ENCODE measurements at places on chromosomes 1 and 21.
A peak's percentile ranks its signal among the peaks of the same experiment; 100 is the strongest.

GRCh38 chr1:44049839-44050238 lies 18.6 kb upstream of the SLC6A9 start:
- DNase-seq: no peak

GRCh38 chr1:77438236-77438913 lies 156.6 kb downstream of the AK5 start:
- no peak for DNase-seq

DNA sequence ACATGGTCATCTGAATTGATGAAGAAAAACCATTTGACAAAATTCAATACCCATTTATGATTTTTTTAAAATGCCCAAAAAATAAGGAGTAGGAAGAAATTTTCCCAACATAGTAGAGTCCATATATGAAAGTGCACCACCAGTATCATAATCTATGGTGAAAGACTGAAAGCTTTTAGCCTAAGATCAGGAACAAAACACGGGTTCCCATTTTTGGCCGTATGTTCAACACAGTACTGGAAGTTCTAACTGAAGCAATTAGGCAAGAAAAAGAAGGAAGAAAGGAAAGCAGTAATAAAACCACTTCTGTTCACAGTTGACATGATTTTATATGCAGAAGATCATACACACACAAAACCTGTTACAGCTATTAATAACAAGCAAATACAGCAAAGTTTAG lies 227.8 kb upstream of the RAB4A start:
- DNase-seq: no peak

DNA sequence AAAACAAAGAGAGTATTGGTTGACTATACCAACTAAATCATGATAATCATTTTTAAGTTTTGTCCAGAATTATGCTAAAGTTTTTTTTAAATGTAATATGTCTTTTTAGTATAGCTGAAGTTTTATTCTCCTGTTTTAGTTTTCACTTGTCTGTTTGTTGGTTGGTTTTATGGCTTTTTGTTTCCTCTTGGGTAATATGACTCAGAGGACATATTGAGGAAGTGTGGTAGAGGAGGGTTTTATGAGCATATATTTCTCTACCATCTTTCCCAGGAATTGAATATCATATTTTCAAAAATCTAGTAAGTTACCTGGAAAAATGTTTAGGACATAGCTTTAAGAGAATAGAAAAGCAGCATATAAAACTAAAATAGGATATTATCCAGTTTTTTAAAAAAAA lies 68.6 kb upstream of the MCOLN3 start:
- no peak for DNase-seq

DNA sequence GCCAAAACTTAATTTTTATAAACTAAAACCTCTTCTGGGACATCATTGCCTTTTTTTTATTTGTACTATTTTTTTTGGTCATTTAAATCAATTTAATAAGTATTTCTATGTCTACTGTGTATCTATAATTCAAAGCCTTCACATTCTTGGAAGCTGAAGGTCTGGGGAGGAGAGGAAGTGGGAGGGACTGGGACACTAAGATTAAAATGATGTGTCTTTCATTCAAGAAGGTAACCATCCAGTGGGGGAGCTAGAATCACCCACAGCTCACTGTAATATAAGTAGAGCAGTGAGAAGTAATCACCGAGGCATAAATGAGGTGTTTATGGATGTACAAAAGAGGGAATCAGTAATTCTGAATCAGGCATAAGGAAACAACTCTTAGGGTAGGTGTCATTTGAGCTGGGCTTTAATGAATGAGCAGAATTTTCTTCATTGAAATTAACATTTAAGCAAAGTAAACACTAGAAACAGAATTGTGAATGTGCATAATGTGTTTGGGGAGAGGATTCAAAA lies 52.8 kb downstream of the PTGER3 start:
- no peak for DNase-seq

DNA sequence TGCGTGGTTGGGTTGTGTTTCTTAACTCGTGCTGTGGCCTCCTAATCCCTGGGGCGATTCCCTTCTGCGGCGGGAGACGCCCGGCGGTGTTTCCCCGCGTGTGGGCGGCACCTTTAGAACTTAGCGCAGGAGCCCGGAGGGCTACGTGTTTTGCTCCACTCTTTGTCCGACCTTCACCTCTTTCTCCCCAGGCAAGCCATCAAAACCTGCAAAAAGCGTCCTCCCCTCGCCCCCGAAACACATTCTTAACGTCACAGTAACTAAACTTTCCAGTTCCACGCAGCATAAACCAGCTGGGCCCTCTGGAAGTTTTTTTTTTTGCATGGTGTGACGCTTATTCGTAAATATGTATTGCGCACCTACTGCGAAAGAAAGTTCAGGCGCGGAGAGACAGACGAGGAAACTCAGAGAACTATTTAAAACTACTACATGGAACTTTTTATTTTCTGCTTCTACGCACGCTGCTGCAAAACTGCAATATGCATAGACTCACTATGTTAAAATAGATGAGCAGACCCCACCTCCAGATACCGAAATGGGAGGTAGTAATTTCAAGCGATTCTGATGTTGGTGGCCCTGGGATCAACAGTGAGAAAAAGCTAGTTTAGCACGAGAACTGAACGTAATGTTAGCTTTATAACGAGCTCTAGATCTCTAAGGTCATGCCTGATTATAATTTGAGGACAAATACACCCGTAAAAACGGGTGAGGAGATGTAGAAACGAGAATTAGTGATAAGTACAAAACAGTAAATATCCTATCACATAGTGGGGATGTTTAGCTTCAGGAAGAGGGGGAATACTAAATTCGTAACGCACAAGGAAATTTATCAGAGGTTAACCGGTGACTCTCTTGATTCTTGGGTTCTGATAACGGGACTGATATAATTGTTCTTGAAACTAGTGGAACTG lies 920 bp downstream of the MTR start:
- no peak for DNase-seq

GRCh38 chr1:25019337-25020172 lies 89.5 kb upstream of the RUNX3 start:
- no peak for DNase-seq

DNA sequence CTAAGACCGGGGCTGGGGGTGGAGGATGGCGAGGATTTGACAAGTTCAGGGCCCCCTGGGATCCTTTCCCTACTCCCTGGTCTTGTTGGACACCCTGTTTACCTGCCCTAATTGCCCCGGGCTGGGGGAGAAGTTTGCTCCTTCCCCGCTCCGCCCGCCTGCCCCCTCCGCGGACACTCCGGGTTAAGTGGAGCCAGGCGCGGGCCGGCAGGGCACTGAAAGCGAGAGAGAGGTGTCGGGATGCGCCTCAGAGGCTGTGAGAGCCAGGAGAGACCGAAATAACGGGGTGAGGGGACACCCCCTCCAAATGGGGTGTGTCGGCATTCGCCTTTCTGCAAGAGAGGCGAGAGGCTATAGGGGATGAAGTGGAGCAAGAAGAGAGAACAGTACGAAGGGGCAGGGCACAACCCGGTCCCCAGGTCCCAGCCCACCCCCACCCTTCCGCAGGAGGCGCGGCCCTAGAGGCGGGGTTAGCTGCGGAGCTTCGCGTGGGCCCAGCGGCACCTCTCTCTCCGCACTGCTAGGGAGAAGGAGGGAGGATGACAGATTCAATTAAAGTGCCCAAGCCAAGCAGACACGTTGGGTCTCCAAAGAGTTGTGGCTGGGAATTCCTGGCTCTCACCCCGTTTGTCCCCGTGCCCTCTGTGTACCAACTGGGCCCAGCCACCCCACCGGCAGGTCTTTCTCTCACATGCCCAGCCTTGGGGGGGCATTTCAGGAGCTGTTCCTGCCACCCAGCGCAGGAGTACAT lies 3.8 kb downstream of the EFNA3 start:
- peak; percentile 59 for DNase-seq

DNA sequence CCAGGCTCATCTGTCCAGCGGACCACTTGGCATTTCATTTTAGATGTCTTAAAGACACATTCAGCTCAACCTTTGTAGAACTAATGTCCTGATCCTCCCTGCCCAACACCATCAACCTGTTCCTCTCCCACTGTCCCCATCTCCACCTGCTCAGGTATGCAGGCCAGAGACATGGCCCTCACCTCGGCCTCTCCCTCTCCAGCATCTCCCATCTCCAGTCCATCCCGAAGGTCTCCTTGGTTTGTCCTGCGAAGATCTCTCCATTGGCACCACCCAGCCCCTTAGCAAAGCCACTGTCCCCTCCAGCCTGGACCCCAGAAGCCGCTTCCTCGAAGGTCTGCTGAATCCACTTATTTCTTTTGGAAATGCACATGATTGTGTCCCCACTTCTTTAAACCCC lies 20.9 kb upstream of the KCNC4 start:
- DNase-seq: no peak

GRCh38 chr1:65260851-65261473 lies 48.4 kb upstream of the DNAJC6 start:
- DNase-seq: no peak

- peak; percentile 41 for DNase-seq
Observed at GRCh38 chr21:45074818-45075595, 627 bp downstream of the ADARB1 start.

DNA sequence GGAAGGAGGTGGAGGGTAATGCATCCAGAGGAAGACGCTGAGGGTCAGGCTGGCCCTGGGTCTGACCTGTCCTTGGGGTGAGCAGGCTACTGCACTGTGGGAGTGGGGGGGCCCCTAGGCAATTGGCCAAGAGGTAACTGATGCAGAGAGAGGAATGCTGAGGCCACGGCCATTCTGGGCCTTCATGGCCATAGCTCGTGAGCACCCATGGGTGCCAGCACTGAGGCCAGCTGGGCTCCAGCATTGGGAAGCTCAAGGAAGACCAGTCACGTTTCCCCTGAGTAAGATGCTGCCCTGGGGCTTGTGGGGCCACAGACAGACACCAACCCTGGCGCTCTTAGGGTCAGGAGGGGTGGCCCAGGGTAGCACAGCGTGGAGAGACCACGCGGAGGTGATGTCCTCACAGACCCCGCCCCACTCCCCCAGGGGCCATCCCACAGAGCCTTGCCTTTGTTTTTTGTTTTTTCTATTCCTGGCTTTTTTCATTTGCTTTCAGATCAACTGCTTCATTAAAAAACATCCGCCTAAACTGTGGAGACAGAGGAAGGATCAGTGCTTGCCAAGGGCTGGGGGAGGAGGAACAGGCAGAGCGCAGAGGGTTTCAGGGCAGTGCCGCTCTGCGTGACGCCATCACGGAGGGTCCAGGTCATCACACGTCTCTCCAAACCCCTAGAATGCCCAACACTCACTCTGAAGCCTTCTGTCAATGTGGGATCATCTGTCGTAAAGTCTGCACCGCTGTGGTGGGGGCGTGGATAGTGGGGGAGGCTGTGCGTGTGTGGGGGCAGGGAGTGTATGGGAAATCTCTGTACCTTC lies 61.1 kb downstream of the SIK1 start:
- DNase-seq: no peak

GRCh38 chr1:3611170-3612019 lies at the start of gene MEGF6:
TSS of gene MEGF6 (minus strand) at chr1:3611508. CDS start at chr1:3611268, 240 bp downstream.
- DNase-seq: peak; percentile 67

DNA sequence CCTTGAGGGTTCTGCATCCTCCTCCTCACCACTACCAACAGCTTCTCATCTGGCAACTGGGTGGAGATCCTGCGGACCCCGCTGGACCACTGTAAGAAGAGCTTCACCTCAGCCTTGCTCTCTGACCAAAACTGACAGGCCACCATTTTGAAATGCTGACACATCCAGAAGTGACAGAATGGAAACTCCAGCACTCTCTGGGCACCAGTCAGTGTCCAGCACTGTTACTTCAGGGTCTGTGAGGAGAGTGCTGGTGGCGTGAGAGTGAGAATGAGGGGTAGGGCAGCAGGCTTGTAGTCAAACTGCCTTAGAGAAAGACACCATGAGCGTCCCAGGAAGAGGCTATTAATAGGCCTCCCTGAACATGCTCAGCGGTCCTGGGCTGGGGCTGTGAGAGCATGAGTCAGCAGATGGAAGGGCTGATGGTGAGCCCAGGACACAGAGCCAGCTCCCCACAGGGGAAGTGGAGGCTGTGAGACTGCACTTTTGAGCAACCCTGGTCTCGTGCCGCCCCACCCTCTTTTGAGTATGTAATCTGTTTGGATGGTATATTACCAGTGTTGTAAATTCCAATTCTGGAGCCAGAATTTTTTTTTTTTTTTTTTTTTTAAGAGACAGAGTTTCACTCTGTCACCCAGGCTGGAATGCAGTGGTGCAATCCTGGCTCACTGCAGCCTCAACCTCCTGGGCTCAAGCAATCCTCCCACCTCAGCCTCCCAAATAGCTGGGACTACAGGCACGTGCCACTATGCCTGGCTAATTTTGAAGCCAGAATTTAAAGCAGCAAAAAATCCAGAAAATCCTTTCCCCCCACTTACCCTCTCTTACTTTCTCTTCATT lies 34.4 kb upstream of the SLC30A1 start:
- DNase-seq: no peak

- DNase-seq: no peak
Observed at GRCh38 chr1:212218911-212219310, 66.3 kb upstream of the PPP2R5A start.

GRCh38 chr1:206050655-206051235 lies 2.2 kb upstream of the RHEX start:
- peak; percentile 66 for DNase-seq

- no peak for DNase-seq
Observed at GRCh38 chr1:48571303-48571987, 99.4 kb upstream of the SPATA6 start.

DNA sequence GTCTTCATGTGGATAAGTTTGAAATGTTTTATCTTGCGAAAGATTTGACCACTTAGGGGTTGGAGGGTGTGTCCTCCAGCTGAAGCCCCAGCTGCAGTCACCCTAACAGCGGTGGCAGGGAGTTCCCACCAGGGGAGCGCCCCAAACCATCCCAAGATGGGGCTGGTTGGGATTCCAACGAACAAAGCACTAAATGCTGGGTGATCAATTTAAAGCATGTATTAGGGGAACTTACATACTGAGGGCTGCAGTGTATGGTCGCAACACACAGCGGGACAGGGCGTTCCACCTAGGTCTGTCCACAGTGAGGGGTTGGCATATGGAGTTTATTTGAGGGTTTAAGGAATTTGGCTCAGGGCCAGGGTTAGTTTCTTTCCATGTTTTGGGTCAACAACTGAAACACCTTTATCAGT lies 26.3 kb downstream of the SLC37A1 start:
- no peak for DNase-seq

DNA sequence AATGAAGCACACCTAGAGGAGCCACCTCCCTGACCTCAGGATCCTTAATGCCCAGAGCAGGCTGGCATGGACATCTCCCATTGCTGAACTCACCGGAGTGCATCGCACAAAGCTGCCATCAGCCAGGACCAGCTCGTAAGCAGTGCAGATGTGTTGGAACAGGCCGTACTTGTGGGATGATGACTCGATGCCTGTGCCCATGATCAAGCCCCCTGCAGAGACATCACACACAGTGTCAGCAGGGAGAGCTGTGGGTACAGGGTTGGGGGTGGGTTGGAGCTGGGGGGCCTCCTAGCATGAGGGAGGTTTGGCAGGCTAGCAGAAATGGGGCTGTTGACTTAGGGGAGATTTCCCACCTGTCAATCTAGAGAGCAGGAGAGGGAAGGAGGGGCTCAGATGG lies 12.0 kb downstream of the DHCR24 start:
- no peak for DNase-seq

- DNase-seq: no peak
Observed at GRCh38 chr1:116172666-116173065, 61.5 kb downstream of the MAB21L3 start.

DNA sequence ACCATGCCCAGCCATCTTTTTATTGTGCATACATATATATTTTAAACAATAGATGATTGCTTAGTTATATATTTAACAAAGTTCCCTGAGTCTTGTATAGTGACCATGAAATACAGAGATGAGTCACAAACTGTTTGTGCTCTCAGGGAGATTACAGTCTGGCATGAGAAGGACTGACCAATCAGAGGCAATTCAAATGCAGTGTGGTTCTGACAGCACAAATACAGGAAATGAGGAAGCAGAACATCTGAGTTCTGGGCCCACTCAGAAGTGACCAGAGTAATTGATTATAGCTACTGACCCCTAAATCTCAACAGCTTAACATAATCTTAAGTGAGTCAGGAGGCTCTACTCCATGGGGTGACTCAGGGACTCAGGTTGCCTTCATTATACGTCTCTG lies 534.5 kb downstream of the OMA1 start:
- DNase-seq: no peak

Measured in activated naive CD4-positive, alpha-beta T cell treated with anti-CD3 and anti-CD28 coated beads, Interleukin-2, amount 10 ng/mL, durations not matched to agents 7 days and 5 days (primary cell).